ENCODE measurements at places on chromosomes 1 and 21.

- H3K36me3 ChIP-seq, result no peaks in the 10 kb centered on the region
- H3K4me1 ChIP-seq, result peaks cover 8% of the 10 kb centered on the region
- peak overlapping the region; percentile 81 for H3K27ac ChIP-seq
- no peak for DNase-seq
- peaks cover 24% of the 10 kb centered on the region for H3K27me3 ChIP-seq
- H3K4me3 ChIP-seq, result peak overlapping the region; percentile 98
Measured at GRCh38 chr1:155309423-155310021, 856 bp downstream of the FDPS start.

DNA sequence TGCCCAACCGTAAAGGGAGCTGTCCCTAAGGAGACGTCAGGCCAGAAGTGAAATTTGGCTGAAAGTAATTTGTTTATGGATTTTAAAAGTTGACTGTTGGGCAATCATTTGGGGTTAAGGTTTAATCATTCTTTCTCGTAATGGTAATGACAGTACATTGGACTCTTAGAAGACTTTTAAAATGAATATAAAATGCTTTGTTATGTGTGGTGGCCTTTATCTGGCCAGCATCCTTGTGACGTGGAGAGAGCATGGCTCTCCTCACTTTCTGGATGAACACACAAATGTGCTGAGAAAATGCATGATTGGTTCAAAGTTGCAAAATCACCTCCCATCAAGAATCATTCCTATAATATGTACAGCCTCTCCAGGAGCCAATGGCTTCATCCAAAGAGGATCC is 160.2 kb downstream of the DHRS3 start:
- no peak overlapping the region for H3K27ac ChIP-seq
- DNase-seq, result no peak
- no peaks in the 10 kb centered on the region for H3K27me3 ChIP-seq
- H3K4me3 ChIP-seq, result no peak overlapping the region
- H3K36me3 ChIP-seq, result peaks cover 4% of the 10 kb centered on the region

DNA sequence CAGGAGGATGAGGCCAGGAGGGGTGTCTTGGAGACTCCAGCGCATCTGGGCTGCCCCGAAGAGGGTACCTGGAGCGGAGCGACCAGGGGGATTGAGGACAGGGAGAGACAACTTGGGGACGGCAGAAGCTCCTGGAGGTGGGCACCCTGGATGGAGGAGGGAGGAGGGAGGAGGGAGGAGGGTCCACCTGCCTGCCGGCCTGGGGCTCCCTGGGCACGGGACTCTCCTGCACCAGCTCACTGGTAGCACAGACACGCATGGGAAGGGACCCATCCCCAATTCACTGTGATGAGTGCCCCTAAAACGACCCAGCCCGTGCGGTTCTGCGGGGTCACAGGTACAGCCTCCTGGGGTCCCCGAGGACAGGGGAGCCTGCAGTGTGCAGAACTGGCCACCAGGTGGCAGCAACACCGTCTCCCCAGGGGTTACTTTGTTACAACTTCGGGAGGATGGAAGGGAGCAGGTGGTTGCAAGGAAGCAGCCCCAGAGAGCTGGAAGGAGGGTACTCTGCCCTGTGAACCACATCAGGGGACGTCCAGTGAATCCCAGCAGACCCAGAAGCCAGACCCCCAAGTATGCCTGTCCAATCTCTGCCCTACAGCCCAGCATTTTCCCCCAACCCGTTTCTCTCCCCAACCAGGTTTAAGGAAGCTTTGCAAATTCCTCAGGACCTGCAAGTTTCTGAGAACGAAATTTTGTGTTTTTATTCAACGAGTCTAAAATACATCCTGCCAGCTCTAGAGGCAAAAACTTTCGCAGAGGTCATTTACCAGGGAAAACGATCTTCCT is 482.4 kb downstream of the NPHP4 start:
- no peaks in the 10 kb centered on the region for H3K4me1 ChIP-seq
- H3K27me3 ChIP-seq, result peaks cover 2% of the 10 kb centered on the region
- no peak overlapping the region for H3K27ac ChIP-seq
- peak; percentile 69 for DNase-seq
- H3K4me3 ChIP-seq, result no peak overlapping the region

DNA sequence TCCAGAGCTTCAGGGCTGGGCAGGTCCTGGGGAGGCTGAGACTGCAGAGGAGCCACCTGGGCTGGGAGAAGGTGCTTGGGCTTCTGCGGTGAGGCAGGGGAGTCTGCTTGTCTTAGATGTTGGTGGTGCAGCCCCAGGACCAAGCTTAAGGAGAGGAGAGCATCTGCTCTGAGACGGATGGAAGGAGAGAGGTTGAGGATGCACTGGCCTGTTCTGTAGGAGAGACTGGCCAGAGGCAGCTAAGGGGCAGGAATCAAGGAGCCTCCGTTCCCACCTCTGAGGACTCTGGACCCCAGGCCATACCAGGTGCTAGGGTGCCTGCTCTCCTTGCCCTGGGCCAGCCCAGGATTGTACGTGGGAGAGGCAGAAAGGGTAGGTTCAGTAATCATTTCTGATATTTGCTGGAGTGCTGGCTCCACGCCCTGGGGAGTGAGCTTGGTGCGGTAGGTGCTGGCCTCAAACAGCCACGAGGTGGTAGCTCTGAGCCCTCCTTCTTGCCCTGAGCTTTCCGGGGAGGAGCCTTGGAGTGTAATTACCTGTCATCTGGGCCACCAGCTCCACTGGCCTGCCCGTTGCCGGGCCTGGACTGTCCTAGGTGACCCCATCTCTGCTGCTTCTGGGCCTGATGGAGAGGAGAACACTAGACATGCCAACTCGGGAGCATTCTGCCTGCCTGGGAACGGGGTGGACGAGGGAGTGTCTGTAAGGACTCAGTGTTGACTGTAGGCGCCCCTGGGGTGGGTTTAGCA is 9.3 kb downstream of the MYBPH start:
- H3K36me3 ChIP-seq, result peaks cover 11% of the 10 kb centered on the region
- H3K27me3 ChIP-seq, result peaks cover 18% of the 10 kb centered on the region
- no peak for DNase-seq
- H3K4me1 ChIP-seq, result no peaks in the 10 kb centered on the region
- H3K4me3 ChIP-seq, result no peak overlapping the region
- H3K27ac ChIP-seq, result no peak overlapping the region

GRCh38 chr1:47577303-47578025 is 139.6 kb downstream of the FOXD2 start:
- peak; percentile 13 for DNase-seq
- H3K27me3 ChIP-seq, result no peaks in the 10 kb centered on the region
- no peak overlapping the region for H3K27ac ChIP-seq

GRCh38 chr1:219081943-219082925 is 91.4 kb upstream of the LYPLAL1 start:
- no peak overlapping the region for H3K4me3 ChIP-seq
- no peaks in the 10 kb centered on the region for H3K27me3 ChIP-seq
- H3K27ac ChIP-seq, result no peak overlapping the region
- no peak for DNase-seq
- no peaks in the 10 kb centered on the region for H3K4me1 ChIP-seq
- H3K36me3 ChIP-seq, result no peaks in the 10 kb centered on the region

DNA sequence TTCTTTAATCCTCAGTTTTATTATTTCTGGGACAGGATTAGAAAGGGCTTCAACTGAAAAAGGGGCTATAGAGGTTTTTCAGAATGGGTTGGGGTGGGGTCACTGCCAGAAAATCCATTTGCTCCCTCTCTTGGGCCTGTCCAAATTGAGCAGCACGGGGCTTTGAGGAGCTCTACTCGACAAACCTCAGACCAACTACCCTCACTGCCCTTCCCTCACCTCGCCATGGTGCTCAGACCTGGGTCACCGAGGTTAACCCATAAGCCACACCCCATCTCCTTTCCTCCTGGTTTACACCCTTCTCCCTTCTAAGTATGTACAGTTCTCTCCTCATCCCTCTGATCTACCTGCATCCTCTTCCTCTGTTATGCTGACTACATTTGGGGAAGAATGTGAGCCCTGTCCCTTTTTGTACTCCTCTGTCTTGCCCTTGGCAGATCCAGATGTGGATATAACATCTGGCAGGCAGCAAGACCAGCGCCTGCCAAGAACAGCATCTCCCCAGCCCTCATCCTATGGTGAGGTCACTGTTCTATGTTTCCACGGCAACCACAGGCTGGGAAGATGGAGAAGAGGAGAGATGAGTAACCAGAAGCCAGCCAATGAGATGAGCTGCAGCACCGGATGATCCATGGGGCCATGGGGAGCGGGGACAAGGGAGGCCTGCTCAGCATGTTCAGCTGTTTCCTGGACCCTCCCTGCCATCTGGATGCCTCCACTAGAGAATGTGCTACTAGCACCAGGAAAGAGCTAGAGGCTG is 3.7 kb upstream of the FABP3 start:
- peak overlapping the region; percentile 73 for H3K4me3 ChIP-seq
- peak; percentile 86 for DNase-seq
- H3K4me1 ChIP-seq, result peaks cover 46% of the 10 kb centered on the region
- peak overlapping the region; percentile 98 for H3K27ac ChIP-seq
- H3K36me3 ChIP-seq, result no peaks in the 10 kb centered on the region

DNA sequence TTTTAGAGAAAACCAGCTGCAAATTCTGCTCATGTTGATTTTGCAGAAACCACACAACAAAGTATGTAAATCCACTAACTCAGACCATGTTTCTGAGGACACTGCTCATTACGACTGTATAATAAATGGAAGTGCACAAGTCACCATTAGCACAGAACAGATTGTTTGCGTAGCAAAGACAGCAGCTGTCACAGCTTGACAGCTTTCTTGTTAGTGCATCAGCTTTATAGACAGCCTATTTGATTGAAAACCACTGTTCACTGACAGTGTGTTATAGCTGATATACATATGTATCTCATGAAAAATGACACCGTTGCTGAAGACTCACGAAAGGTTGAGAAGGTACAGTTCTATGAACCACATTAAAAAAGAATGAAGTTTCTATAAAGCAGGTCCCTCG is 560.2 kb upstream of the ZRANB2 start:
- no peaks in the 10 kb centered on the region for H3K36me3 ChIP-seq
- peaks cover 22% of the 10 kb centered on the region for H3K4me1 ChIP-seq
- H3K27ac ChIP-seq, result peak overlapping the region; percentile 53
- peak; percentile 15 for DNase-seq

Measured in glutamatergic neuron (in vitro differentiated cells).